T-helper 2 cell treated with Interferon-gamma antibody and Interleukin-4, amounts not matched to agents 5 μg/mL and 100 μg/mL, for 36 hours (primary cell): ENCODE measurements at places on chromosomes 16 and 17.
A peak's percentile ranks its signal among the peaks of the same experiment; 100 is the strongest.

GRCh38 chr16:53100889-53101288 lies 46.1 kb downstream of the CHD9 start:
- DNase-seq: no peak

- DNase-seq: no peak
These were observed 363.1 kb downstream of the CA10 start for GRCh38 chr17:51795401-51795800.

DNA sequence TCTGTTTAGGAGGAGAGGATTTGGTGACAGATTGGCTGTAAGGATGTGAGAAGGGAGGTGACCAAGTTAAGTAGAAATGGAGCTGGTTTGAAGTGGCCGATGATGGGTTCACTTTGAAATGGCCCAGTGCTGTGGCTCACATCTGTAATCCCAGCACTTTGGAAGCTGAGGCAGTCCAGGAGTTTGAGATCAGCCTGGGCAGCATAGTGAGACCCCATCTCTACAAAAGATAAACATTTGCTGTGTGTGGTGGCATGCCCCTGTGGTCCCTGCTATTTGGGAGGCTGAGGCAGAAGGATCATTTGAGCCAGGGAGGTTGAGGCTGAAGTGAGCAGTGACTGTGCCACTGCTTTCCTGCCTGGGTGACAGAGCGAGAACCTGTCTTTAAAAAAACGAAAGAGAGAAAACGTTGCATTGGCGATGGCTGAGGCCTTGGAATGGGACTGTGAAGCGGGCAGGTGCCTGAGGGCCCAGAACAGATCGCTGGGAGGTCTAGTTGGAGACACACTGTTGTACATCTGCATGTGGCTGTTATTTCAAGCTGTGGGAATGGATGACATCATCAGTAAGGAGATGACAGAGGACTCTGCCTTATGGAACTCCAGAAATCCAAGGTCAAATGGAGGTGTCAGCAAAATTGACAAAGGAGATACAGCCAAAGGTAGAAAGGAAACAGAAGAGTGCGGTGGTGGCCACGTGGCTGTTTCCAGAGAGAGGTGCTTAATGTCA lies 5.5 kb downstream of the COG1 start:
- DNase-seq: no peak

GRCh38 chr17:63268827-63269226 lies 177.3 kb downstream of the CYB561 start:
- no peak for DNase-seq

- no peak for DNase-seq
These were observed 20.1 kb downstream of the RAB40B start for GRCh38 chr17:82678265-82678891.

DNA sequence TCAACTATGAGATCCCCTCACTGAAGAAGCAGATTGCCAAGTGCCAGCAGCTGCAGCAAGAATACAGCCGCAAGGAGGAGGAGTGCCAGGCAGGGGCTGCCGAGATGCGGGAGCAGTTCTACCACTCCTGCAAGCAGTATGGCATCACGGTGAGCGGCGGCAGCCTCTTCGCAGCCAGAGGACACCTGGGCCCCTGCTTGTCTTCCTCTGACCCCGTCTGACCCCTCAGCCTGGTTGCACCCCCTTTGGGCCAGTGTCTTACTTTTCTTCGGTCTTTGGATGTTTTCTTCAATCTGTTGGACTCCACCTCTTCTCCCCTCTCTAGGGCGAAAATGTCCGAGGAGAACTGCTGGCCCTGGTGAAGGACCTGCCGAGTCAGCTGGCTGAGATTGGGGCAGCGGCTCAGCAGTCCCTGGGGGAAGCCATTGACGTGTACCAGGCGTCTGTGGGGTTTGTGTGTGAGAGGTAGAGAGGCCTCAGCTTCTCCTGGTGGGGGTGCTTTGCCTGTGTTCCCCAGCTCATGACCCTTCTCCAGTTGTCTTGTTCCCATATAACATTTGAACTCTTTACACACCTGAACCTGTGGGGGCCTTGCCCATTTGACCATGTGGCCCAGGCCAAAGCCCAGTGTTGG lies 4.4 kb downstream of the CDK5RAP3 start:
- no peak for DNase-seq

GRCh38 chr16:89604764-89605163 lies 8.7 kb upstream of the DPEP1 start:
- DNase-seq: no peak

GRCh38 chr17:66753126-66753920 lies 81.6 kb upstream of the CACNG5 start:
- no peak for DNase-seq

DNA sequence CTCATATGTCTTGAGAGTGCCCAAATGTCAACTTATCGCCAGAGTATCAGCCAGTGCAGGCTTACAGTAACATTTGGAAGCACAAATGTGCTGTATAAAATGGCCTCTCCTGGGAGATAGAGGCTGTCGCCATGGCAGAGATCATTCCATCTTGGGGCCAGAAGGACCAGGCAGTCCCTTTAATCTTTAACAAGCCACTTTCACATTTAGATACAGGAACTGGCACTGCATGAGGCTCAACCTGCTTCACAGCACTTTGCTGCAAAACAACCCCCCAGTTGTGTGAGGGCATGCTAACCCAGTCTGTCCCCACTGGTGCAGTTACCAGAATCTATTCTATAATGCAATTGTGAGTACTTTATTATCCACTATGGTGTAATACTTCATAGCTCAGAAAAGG lies 4.7 kb upstream of the RFFL start:
- DNase-seq: no peak

GRCh38 chr17:55172612-55173011 lies 92.1 kb upstream of the HLF start:
- no peak for DNase-seq

DNA sequence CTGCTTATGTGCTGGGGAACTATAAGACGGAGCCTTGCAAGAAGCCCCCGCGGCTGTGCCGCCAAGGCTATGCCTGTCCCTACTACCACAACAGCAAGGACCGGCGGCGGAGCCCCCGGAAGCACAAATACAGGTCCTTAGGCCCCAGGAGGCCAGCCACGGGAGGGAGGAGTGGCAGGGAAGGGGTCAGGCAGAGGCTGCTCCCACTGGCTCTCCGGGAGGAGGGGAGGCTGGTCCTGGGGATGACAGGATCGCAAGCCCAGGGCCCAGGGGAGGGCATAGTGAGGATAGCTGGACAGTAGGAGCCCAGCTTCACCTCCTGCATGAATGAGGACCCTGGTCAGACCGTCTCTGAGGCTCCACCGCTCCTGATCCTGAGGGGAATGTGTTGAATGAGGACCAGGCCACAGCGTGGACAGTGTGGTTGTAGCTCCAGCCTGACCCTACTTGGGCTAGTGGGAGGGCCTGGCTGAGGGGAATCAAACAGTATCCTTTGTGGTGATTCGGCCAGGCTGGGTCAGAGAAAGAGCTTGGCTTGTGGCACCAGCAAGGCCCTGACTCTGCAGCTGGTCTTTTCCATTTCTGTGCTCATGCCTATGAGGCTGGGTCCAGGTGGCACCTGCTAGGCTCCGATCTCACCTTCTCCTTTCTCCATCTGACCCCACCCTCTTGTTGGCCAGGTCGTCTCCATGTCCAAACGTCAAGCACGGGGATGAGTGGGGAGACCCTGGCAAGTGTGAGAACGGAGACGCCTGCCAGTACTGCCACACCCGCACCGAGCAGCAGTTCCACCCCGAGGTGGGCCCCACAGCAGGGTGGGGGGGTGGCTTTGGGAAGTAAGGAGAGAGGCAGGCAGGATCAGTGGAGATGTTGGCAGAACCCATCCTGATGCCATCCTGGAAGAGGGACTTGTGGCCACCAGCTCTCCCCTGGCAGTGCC lies 28.7 kb downstream of the UNK start:
- no peak for DNase-seq

GRCh38 chr16:70769131-70769530 lies 31.8 kb downstream of the VAC14 start:
- no peak for DNase-seq

GRCh38 chr16:88456356-88457292 lies 3.5 kb downstream of the ZFPM1 start:
- DNase-seq: peak; percentile 62

DNA sequence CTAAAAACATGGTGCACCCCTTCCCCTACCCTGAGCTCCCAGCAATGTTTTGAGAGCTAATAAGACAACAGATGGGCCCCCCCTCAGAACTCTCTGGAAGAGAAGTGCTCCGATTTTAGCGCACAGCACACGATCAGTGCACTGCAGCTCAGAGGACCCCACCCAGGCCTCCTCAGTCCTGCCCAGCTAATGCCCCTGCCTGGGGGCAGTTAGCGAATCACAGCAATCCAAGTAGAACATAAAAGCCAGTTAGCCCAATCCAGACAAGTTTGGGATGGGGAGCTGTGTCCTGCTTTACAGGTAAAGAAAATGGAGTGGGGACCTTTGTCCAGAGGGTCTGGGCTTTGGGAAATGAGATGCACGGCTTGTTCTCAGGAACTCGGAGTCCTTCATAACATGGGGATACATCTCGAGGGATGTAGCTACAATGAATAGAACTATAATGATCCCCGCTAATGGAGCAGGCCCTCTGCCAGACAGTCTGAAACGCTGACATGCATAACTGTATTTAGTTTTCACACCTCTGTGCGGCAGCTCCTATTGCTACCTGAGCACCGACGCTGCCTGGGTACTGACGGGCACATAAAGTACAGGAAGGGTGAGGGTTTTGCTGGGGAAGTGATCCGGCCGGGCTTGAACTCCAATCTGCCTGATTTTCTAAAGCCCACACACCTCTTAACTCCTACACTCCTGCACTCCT lies 29.7 kb upstream of the CDC42EP4 start:
- no peak for DNase-seq

- DNase-seq: no peak
These were observed 164.1 kb upstream of the TOM1L1 start for GRCh38 chr17:54736573-54736972.

DNA sequence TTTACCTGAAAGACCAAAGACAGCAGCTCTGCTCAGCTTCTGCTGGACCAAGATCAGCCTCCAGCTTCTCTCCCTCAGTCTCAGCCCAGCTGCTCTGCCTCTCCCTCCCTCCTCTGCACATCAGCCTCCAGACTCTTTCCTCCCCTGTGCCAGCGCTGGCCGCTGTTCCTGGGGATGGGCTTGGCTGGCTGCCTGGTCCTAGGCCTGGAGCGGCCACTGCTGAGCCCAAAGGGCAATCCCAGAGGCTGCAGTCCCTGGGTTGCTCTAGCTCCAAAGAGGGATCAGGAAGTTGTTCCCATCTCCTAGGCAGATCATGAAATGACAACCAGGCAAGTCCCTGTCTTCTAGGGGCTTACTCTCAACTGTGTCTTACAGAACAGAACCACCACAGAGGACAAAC lies 31.3 kb downstream of the DCUN1D3 start:
- DNase-seq: no peak

GRCh38 chr16:74511961-74512360 lies 90.7 kb upstream of the CLEC18B start:
- DNase-seq: no peak
